GM12892 (cell line): ENCODE measurements at places on chromosomes 7 and 10.

DNA sequence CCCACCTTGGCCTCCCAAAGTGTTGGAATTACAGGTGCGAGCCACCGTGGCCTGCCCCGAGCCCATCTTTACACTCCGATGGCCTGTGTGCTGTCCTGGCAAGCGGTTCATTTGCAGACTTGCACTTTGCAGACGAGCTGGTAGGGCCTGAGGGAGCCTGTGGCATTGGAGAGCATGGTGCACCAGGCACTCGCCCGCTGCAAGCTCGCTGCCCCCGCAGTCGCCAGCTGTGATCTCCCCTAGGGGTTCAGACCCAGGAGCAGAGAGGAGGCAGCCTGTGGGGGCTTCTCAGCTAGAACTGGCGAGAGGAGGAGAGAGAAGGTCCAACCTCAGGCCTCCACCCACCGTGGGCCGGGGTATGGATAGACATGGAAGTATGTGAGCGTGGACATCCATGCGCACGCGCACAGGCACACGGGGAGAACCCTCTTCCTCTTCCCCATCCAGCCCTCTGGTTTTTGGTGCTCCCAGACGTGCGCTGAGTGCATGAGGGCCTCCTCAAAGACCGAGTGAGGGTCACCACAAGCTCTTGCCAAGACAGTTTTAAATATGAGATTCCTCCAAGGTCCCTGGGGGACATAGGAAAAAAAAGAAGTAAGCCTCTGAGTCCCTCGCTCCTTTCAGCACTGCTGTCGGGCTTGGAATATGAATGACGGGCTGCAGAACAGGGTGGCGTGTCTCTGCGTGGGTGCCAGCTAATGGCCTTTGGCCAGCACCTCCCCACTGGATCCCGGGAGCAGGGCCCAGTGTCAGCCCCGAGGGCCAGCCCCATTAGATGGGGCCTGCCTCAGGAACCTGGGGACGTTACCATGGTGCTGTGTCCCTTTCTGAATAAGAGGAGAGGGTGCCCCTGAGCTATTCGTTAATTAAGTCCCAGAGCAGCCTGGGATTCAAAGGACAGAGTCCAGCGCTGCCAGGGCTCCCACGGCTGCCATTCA, 15.1 kb upstream of the TTYH3 start:
- no peak for DNase-seq

- no peak for DNase-seq
These were observed 79.3 kb upstream of the ST8SIA6 start for GRCh38 chr10:17533731-17534130.

- DNase-seq = no peak
These were observed 15.9 kb downstream of the TRIM56 start for GRCh38 chr7:101100858-101101847.

DNA sequence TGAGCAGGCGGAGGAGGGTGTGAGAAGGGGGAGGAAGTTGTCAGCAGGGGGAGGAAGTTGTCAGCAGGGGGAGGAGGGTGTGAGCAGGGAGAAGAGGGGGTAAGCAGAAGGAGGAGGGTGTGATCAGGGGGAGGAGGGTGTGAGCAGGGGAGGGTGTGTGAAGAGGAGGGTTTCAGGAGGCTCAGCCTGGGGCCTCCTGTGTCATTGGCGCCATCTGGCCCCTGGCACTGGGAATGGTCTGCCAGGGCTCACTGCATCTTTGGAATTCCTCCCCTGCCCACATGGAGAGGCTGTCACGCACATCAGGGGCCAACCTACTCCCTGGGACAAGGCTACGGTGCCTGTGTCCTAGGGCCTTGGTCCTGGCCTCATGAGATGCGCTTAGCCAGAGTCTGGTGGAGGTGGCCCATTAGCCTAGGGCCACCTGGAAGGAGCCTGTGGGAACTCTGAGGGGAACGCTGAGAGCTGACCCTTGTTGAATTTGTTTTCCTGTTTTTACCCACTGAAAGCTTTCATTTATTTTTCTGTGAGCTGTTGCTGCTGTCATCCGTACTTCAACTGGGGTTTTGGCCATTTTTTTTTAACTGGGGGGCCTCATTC, 18.0 kb downstream of the CAMK2B start:
- DNase-seq = no peak

DNA sequence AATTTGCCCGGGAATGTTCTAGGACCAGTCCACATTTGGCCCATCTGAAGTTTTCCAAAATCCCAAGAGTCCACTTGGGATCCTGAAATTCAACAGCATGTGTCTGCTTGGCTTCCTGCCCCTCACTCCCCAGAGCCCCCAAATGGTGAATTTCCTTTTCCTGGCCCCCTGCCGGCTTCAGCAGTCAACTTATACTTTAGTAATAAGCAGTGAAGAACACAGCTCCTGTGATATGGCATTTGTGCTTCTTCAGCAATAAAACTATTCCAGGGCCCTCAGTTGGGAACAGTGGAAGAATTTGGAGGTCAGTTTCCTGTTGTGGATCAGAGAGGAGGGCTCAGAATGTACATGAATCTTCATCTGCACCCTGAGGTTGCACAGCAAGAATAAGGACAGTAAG, 51.1 kb downstream of the PRF1 start:
- DNase-seq = no peak

DNA sequence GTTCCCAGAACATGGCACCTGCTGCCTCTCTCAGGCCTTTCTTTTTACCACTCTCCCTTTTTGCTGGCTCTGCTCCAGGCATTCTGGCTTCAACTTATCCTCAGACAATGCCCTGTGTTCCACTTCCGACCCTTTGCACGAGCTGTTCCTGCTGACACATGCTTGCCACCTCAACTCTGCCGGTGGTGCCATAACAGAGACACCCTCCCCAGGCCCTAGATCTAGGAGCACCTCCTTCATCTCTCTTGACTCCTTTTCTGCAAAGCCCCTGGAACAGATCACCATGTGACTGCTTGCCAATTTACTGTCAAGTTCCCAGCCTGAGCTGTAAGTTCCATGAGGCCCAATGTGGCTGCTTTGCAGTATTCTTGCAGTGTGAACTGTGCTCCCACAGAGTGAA, 256.0 kb upstream of the MKI67 start:
- DNase-seq = no peak

GRCh38 chr7:34069676-34070075, 164.3 kb downstream of the BMPER start:
- DNase-seq = no peak

DNA sequence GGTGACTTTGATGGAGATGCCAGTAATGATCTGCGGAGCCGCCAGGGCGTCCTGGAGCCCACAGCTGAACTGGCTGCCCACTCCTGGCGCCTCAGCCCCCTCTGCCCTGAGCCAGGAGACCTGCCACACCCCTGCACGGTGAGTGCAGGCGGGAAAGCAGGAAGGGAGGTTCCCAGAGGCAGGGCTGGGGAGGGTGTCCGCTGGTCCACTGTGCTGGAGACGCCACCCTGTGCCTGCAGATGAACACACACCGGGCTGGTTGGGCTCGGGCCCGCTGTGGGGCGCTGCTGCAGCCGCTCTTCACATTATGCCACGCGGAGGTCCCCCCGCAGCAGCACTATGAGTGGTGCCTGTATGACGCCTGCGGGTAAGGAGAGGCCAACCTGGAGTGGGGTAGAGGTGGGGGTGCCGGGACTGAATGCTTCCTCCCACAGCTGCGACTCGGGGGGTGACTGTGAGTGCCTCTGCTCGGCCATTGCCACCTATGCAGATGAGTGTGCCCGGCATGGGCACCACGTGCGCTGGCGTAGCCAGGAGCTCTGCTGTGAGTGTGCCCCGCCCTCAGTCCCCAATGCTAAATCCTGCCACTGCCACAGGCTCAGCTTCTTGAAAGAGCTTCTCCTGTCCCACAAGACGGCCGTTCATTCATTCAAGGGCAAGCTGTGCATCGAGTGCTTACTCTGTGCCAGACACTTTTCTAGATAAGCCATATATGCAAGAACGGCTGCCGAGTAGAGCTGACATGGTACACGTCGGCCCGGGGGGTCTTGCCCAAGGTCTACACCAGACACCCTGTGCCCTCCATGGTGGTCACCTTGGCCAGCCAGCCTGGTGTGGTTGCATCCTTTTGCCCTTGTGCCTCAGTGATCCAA, 14.3 kb upstream of the ZNF467 start:
- DNase-seq = no peak

DNA sequence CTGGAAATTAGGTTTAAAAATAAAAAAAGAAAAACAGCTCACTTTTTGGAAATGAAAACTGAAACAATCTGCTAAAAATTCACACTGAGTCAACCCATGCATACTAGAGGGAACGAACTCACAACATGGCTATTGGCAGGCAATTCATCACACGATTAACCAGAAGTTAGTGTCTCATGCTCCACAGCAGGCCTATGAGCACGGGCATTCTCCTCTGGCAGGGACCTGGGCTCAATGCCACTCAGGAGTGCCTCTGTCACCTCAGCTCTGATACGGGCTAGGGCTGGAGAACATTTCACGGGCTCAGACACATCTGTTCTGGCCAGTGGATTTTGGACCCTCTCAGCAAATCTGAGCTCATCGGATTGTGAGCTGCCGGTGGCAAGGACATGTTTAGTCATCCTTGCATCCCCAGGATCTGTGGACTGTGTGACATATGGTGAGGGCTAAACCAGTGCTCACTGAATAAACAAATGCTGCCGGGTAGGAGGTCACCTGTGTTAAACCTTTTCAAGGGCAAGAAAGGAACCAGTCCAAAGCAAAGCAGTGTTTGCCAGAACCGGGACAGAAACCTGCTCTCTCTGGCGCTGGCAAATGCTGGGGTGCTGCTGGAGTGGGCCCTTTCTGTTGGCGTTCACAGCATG, 40.1 kb downstream of the POLR3A start:
- no peak for DNase-seq

GRCh38 chr7:80468931-80469714, 42.7 kb downstream of the GNAT3 start:
- DNase-seq = no peak

- DNase-seq = no peak
These were observed 13.4 kb downstream of the NPY start for GRCh38 chr7:24297362-24297761.

GRCh38 chr10:98242823-98243222, 25.2 kb downstream of the LOXL4 start:
- DNase-seq = no peak

DNA sequence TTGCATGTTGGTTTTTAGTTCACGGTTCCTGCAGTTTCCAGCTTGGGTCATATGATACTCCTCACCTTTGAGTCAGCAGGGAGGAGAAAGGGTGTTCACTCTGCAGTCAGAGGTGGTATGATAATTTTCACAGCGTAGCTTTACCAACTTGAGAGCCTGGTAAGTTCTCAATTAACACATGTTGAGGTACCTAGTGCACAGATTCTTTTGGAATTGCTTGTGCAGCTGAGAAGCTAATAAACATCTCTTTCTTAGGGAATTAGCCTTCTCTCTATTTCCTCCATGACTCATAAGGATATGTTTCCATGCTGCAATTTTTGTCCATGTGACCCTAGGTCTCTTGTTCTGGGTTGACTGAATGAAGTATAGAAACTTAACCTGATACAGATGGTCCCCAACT, 166.6 kb downstream of the KIF20B start:
- no peak for DNase-seq

- peak; percentile 41 for DNase-seq
These were observed 38.2 kb downstream of the PRSS2 start for GRCh38 chr7:142808802-142809583.
